Stimulated activated naive B cell treated with anti-CD40 and anti-IgM and Interleukin-4, amounts not matched to agents 10 μg/mL and 1 μg/mL and 100 μg/mL, for 72 hours (primary cell): ENCODE measurements at places on chromosomes 12 and 14.

DNA sequence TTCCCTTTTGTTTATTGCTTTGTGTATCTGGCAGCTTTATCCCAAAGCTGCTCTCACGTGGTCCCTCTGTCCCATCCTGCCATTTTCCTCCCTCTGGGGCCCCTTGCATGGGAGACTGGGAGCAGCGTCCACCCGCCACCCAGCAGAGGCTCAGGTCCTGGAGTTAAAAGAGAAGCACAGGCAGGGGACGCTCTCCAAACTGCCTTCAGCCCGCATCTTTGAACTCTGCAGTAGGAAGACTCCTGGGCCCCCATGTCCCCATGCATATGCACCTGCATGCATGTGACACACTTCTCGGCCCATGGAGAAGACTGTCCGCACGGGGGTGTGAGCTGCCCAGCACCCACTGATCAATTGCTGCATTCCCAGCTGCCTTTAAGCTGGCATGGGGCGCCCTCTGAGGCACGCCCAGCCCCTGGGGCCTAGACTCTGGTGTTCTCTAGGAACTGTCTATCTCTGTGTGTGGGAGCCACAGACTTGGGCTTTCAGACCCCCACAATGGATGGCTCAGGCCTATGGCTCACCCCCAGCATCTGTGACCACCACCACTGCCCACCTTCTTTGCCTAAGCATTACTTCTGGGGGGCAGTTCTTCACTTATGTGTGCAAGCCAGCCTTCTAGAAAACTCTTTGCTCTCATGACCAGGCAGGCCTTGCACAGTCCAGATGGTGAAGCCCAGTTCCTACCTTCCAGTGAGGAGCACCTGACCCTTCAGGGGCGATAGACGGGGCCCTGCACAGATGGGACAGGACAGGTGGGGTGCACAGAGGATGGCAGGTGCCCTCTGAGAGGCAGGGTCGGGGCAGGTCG lies 96.1 kb upstream of the DIO3 start:
- no peak for DNase-seq

DNA sequence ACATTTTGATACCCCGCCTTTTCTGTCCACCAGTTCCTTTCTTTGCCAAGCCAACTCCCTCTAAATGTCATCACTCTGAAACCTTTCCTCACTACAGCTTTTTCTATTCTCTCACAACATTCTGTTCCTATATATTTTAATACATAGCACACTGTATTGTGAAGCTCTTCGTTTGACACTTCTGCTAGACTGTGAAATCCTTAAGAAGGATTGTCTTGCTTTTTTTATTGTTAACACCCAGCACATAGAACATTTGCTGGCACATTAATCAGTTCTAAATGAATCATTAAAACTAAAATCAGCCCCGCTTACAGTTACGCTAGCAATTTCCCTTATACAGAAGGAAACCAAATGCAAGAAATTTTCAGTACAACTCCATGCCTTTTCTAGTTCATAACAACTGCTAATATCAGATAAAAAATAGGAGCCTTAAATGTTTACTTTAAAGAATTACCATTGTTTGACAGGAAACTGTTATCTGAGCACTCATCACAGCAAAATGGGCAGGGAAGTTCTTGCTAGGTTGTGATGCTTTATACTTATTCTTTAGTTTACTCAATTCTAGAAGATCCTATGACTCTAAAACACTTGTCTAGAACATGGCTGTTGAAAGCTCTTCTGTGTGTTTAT lies 93.5 kb downstream of the PPP1R12A start:
- DNase-seq, result no peak

DNA sequence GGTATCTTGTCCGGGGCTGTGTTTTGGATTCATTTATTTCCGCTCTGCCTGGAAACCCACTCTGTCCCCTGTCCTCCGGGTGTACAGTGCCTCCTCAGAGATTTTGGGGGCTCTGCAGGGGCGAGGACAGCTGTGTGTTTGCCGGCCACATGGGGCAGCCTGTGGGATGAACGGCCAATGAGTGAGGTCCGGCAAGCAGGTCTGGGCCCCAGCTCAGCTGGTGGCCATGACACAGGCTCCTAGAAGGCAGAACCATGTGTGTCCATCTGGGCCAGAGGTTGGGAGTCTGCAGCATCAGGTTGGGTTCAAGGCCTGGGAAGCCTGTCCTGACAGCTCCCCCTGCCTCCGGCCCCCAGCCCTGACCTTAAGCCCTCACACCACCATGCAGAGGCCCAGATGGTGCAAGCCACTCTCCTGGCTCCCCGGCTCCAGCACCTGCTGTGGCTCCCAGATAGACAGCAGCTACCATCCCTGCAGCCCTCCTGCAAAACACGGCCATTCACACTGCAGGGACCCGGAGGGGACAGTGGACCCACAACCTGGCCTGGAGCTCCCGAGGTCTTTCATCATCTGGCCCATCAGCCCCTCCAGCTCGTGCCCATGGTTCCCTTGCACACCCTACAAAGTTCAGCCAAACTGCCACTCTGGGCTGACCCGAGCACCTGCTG lies 220.1 kb upstream of the C14orf180 start:
- no peak for DNase-seq

DNA sequence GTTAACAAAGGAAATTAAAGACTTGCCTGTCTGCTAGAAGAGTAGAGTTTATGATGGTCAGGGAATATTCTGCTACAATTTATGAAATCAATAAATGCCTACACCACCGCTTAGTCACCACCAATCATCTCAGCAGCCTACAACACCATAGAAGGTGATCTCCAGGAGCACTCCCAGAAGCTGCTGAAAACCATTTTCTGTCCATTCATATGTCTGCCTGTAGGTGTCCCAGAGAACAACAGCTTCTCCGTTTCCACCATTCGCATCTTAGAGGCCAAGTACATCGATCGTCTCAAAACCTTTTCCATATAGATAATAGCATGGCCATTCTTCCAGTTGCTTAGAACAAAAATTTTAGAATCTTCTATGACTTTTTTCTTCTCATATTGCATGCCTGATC lies 303.4 kb downstream of the KCNC2 start:
- DNase-seq, result no peak

- no peak for DNase-seq
These were observed 533.7 kb upstream of the SEL1L start for GRCh38 chr14:82067221-82067875.

DNA sequence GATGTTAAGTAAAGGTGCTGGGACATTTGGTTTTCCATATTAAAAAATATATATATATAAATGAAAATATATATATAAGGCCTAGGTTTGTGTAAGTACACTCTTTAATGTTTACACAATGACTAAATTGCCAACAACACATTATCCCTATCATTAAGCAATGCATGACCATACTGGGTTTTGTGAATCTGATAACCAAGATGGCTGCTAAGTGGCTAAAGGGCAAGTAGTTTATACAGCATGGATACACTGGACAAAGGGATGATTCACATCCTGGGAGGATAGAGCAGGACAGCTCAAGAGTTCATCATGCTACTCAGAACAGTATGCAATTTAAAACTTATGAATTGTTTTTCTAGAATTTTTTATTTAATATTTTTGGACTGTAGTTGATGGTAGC lies 89.3 kb downstream of the FIGNL2 start:
- no peak for DNase-seq

DNA sequence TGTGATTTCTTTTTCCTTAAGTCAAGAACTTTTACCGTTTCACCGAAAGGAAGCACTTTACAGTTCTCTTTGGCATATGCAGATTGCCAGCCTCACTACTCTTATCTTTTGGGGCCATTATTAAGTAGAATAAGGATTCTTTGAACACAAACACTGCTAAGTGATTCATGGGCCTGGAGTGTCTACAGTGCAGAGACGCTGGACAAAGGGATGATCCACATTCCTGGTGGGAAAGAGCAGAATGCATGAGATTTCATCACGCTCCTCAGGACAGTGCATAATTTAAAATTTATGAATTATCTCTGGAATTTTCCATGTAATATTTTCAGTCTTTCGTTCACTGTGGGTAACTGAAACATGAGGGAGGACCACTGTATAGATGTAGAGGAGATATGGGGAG lies 90.2 kb downstream of the TTLL5 start:
- DNase-seq, result no peak

GRCh38 chr14:71175491-71175890 lies 268.2 kb downstream of the PCNX1 start:
- no peak for DNase-seq

GRCh38 chr12:33551006-33551405 lies 111.4 kb upstream of the SYT10 start:
- no peak for DNase-seq

DNA sequence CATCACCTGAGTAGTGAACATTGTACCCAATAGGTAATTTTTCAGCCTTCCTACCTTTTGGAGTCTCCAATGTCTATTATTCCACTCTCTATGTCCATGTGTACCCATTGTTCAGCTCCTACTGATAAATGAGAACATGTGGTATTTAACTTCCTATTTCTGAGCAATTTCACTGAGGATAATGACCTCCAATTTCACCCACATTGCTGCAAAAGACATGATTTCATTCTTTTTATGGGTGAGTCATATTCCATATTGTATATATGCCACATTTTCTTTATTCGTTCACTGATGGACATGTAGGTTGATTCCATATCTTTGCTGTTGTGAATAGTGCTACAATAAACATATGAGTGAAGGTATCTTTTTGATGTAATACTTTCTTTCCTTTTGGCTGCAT lies 16.4 kb upstream of the BTG1 start:
- no peak for DNase-seq

DNA sequence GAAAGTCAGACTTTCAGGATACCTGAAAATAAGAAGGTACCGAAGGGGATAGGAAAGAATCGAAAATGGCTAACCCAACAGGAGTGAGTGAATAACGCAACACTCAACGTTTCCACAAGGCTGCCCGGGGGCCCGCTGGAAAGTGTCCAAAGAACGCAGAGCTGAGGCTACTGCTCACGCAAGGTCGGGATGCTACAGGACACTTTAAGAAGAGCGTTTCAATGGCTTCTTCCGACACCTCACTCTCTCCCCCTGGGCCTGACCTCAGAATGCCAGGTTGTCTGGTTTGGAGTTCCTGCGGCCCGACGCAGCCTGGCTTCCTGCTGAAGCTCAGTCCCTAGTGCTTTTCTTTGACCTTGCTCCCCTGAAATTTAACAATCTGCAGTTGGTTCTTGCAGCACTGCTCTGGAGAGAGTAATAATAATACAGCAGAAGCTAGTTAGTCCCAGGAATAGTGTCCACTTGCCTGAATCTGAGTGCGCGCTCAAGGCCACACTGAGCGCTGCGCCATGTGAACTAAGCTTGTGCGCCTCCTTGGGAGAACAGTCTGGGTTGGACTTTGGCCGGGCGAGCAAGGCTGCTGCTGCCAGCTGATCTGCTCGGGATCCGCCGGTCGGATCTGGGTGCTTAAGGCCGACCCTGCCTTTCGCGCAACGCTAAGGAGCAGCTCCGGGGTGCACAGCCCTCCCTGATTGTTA lies 2.0 kb upstream of the ALX1 start:
- DNase-seq, result no peak

- no peak for DNase-seq
These were observed 757.7 kb upstream of the TMEM132C start for GRCh38 chr12:127509066-127509778.

GRCh38 chr12:6925540-6926279 lies 2.0 kb upstream of the ATN1 start:
- no peak for DNase-seq

GRCh38 chr14:68082698-68083291 lies 263.2 kb downstream of the RAD51B start:
- no peak for DNase-seq

DNA sequence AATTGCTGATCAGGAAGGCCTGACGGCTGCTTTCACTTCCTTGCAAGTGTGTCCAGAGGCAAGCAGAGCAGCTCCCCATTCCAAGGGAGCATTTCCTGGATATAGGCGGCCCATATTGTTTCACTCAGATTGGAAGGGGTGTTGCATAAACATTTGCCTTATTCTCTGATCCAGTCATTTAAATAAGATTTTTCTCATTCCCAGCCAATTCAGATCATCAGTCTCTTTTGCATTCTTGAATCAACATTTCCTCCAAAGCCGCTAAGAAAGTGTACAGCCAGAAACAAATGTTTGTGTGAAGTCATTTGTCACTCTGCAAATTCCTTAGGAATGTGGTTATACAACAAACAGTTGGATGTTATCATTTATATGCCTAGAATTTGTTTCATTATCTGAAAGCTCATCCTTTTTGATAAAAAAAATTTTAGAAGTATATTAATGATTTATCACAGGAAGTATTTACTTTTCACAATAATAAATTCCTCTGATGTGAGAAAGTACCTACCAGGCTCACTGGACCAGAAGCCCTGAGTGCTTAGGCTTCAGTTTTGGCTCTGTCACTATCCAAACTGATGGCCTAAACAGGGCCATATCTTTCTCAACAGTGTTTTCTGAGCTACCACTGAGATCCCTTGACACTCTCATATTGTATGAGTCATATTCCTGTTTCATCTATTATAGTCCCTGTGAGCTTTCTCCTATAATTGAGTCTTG lies 379.6 kb downstream of the CCDC91 start:
- no peak for DNase-seq

- no peak for DNase-seq
These were observed 588.2 kb downstream of the NRXN3 start for GRCh38 chr14:78758333-78758732.

DNA sequence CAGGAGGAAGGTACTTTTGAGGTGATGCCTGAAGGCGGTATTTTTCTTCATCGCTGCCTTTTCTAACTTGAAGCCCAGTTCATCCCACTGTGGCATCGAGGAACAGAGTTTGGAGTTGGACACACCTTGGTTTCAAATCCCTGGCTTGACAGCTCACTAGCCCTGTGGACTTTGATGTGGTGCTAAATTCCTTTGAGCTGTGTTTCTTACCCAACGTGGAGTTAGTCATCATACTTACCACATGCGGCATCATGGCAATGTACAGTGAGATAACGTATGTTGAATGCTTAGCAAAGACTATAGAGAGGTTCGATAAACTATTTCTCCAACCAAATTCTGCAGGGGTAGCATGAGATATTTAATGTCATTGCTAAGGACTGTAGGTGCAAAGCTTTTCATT lies 3.4 kb downstream of the PLEKHG3 start:
- no peak for DNase-seq

DNA sequence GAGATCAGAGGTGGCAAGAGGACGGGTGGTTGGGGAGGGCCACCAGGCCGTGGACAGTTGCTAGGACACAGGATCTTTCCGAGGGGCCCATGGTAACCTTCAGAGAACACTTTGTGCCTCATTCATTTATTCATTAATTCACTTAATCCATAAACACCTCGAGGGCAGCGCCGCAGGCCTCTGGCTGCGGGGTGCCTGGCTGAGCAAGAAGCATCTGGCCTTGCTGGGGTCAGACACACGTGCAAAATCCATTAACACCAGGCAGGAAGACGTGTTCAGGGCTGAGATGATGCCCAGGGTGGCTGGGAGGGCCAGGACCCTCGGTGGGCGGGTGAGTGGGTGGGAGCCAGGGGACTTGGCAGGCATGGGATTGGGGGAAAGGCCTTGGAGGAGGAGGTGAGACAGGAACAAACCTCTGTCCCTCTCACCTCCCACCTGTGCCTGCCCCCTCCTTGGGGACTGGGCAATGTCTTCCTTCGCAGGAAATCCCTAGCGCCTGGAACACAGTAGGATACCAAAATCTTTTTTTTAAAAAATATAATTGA lies 6.6 kb upstream of the DLK1 start:
- DNase-seq, result no peak

GRCh38 chr12:124537525-124538193 lies 29.8 kb downstream of the NCOR2 start:
- no peak for DNase-seq
